T-helper 2 cell (primary cell): ENCODE measurements at places on chromosomes 6 and 20.

DNA sequence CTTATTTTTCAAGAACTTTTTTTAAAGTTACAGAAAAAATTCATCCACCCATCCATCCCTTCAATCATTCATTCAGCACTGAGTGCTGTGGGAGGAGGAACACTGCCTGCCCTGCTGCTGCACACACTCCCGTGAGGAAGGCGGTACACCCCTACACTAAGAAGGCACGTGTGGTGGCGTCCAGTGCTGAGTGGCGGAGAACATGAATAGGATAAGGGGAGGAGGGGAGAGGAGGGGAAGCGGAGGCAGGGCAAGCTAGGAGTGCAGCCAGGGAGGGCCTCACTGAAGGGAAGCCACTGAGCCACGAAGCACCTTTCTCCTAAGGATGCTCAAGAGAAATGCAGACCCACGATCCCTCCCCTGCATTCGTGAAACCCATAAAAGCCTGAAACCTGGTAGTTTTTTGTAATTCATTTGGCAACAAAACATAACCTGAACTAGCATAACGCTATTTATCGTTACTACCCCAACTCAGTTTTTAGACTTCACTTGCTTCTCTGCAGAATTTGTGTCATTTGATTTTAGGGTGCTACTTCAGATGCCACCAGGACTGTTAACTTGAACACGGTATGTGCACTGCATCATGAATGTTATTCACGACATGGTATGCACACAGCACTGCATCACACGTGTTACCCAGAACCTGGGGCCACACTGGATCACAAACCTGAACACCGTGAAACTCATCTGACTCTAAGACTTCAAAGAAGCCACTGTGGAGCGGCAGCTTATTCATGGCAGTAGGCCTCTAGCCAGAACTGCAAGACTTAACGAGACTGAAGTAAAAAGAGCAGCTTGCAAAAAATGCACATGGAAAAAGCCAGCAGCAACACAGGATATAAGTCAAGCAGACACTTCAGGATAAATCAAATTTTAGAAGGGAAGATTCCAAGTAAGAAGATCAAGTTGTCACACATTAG, 3.5 kb downstream of the RNASET2 start:
- no peak for DNase-seq

- DNase-seq, result no peak
These were observed 22.2 kb downstream of the BMP7 start for GRCh38 chr20:57244221-57244585.

DNA sequence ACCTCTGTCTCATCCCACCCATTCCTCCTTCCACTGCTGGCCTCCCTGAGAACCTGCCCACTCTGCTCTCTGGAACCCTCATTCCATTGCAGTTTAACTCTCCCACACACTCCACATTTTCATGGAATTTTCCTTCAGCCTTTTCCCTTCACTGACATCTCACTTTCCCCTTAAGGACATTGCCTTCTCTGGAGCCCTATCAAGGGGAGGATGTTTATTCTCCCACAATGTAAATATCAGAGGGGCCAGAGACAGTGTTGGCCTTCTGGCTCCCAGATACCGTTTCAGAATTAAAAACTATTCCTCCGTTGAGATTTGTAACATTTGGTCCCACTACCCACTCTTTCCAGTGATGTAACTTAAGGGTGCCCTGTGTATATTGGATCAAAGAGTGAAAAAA, 199.5 kb upstream of the KCNK16 start:
- no peak for DNase-seq

DNA sequence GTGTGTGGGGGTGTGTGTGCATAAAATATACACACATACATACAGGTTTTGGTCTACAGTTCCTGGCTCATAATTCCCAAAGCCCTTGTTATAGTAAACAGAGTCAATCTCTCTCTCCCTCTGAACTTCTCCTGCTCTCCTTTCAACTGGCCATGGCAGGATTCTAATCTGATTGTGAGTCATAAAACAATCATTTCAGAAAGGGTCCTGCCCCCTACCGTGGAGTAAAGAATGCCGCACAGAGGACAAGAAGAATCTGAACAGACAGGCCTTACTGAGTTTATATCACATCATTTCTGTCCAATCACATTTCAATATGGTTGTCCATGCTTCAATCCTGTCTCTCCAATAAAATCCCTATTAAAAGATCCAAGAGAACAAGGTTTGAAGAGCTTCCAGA, 416.9 kb downstream of the FRK start:
- DNase-seq, result no peak

DNA sequence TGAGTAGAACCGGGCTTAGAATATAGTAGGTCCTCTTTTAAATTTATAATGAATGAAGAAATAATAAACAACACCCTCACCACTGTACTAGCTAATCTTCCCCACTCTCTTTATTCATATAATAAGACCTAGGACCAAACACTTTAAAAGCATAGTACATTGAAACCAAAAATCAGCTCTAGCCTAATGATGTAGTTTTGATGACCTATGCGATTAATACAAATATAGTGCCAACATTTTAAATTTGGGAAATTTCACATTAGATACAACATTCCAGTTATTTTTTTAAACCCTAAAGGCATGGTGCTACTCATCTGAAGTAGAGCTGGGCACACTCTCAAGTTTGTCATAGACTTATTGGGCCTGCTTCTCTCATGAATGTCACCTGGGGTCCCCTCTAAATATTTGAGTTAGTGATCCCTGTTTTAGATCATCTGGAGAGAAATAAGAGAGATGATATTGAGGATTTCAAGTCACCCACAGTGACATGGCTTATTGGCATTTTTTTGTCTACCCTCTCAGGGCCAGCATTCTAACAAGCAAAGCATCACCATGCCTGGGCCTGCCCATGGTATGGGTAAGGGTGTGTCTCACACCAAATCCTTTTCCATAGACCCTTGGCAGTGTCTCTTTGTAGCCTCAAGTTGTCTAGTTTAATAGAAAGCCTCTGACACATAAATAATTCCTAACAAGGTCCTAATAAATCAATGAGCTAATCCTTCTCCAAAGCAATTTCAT, 319.8 kb downstream of the HIVEP2 start:
- no peak for DNase-seq

DNA sequence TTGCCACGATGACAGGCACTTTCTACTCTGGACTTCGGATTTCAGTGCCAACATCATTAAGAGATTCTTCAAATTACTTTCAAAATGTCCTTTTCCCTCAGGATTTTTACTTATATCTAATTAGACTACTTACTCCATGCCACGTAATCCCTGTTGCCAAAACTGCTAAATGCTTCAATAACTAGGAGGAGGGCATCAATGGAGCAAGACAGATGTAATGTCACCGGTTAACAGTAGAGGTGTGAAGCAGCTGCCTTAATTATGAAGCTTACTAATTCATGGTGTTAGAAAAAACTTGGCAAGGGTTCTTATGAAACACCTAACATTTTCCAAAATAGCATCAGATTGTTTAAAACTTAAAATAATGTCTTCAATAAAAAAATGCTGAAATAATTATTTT, 111.2 kb upstream of the SIM1 start:
- DNase-seq, result no peak

GRCh38 chr20:52619101-52619500, 353.1 kb upstream of the TSHZ2 start:
- no peak for DNase-seq

DNA sequence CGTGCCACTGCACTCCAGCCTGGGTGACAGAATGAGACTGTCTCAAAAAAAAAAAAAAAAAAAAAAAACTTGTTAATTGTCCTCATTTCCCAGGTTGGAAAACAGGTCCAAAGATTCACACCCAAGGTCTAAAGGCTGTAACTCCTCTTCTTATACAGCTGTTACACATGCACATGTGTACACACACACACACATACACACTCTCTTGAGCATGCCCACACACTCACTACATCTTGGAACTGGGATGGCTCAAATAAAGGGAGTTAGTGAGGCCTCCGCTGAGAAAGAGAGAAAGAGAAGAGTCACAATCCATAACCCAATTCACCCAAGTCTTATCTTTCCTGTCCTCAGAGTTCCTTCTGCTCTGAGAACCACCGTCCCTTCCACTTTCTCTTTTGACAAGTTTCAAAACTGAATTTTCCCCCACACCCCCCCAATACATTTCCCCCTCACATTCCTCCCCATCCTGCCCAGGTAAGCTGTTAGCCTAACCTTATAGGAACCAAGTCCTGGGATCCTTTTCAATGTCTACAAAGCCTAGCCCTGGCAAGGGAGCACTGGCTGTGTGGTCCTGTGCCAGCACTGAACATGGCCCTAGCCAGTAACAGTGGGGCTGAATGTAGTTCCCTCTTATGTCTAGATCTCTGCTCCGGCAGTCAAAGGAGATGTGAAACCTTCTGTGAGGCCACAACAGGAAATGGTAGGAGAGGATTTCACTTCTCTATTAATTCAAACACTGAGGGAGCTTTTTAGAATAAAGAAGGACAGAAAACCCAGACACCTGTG, 3.2 kb upstream of the HLA-DMB start:
- no peak for DNase-seq

GRCh38 chr6:111741177-111741952, 131.9 kb downstream of the FYN start:
- DNase-seq, result no peak

GRCh38 chr6:3426091-3426926, 30.5 kb downstream of the SLC22A23 start:
- DNase-seq, result no peak

GRCh38 chr20:63089051-63089907, 82.5 kb upstream of the BHLHE23 start:
- DNase-seq, result no peak

DNA sequence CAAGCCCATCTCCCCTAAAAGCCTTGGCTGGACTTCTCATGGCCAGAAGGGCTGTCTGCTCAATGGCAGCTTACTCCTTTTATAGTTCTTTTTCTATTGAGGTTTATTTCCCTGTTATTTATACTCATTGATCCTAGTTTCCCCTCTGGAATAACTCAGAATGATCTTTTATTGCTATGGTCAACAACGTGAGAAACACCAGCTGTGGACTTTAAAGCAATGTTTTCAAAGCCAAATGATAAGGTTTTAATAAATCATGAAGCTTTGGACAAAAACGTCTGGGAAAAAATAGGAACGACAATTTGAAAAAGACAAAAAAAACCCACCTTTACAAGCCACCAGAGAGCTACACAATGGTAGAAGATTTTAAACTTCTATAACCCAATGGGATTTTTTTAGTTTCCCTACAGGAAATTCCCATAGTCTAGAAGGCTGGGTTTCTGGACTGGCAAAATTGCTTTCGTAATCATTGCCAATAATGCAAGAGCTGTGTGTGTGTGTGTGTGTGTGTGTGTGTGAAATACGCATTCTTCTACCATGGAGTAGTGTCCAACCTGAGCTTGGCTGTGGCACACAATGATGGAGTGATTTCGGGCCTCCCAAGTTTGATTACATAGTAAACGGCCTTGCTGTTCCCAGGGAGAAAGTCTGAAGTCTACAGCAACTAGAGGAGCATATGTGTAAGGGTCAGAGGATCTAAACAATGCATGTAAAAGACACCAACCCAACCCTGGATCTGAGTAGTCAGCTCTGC, 396.0 kb downstream of the SYNE1 start:
- no peak for DNase-seq

GRCh38 chr20:58852543-58853271, at the start of gene GNAS:
TSS of gene GNAS (plus strand) at chr20:58852716.
- DNase-seq, result peak; percentile 39

DNA sequence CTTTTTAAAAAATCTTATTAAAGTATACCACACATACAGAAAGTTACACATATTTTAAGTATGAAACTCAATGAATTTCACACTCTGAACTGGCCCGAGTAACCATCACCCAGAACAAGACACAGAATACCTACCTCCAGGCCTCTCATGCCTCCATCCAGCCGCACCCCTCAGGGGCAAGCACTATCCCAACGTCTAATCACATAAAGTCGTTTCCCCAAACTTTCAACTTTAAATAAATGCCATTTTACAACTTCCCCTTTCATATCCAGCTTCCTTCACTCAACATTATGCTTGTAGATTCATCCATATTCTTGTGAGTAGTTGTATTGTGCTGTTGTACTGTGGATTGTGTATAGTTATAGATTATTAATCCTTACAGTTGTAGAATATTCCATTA, 539.1 kb downstream of the CD83 start:
- no peak for DNase-seq
